ENCODE measurements at places on chromosomes 7 and 10.

DNA sequence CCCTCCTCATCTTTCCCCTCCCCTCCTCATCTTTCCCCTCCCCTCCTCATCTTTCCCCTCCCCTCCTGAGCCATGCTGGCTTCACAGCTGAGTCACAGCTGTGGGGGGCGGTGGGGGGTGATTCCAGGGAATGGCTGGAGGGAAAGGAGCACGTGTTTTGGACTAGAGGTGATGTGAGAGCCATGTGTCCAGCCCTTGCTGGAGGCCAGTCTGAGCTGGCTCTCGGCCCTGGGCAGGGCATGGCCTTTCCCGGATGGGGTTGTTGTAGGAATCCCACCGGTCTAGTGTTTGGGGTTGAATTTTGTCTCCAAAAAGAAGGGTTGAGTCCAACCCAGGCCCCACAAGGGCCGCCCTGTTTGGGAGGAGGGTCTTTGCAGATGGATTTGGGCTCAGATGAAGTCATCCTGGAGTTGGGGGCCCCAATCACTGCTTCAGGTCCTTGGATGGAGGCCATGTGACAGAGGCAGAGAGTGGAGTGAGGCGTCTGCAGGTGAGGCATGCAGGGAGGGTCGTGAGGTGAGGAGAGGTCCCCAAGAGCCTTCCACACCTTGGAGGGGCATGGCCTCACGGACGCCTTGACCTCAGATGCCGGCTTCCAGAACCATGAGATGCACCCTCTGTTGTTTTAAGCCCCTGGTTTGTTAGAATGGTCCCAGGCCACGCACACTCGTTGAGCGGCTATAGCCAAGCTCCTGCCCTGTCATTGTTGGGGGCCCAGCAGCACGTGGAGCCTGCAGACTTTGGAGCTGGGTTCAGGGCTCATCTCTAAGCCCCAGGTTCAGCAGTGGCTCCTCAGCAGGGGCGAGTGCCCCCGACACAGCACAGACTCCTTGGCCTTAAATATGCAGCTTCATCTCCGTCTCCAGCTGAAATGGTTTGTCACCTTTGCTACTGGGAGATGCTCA, 101.6 kb downstream of the DNAJB6 start:
- no peak for DNase-seq

DNA sequence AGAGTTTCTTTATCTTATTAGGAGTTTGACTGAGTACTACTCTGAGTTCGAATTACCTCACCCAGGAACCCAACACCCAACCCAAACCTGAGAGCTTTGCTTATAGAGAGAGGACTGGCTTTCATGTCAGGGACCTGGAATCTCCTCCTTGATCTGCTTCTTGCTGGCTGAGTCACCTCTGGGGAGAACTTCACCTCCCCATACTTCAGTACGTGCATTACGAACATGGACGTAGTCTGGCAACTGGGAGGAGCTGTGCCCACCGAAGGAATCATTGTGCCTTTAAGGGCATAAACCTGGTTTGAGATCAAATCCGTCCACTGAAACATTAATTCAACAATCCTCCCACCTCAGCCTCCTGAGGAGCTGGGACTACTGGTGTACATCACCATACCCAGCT, 12.2 kb upstream of the PSAP start:
- no peak for DNase-seq

DNA sequence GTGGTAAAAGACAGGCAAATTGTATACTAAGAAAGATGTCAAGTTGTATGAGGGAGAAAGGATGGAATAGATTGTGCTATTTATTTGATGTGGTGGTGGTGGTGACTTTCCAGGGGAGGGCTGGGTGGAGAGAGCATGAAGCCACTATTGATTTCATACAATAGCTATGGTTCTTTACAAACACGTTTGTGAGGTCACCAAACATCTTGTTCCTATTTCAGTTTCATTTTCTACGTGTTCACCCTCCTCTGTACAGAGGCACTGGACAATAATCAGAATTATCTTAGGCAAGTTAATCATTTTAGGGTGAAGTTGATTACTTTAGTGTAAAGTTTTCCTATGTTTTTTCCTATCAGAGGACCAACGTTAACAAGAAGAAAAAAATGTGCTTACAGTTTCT, 10.3 kb upstream of the CNTNAP2 start:
- no peak for DNase-seq

DNA sequence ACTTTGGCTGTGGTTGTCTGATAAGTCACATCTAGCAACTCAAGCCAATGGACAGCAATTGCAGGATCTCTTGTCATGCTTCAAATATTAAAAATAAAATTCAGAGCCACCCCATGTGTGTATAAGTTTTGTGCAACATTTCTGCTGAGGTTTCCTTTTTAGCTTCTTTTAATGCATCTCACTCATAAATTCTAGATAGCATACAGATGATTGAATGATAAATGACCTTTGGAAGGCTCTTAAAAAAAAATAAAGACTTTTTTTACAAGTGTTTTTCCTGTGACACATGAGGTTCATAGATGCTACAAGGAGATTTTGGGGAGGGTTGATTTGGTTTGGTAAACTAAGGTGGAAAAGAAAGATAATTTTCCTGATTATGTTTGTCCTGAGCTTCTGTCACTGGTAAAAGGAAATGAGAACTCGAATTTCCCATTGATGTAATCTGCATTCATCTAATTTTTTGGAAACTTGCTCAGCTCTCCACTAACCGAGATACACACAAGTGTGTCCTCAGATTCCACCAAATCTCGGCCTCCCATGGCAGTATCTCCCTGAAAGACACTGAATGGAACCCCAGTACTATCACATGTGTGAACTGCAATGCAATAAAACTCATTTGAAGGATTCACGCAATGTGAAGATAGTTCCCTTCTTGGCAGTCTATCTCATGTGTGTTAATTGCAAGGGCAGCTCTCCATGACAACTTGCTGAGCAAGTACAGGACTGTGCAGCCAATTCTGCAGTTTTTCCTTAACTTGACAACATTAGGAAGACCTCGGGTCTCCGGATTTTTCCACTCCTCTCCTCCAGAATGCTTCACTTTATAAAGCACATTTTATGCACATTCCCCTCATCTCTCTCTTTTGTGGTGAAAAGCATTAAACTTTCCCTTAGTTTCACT, 185.4 kb upstream of the PFKP start:
- DNase-seq: no peak

DNA sequence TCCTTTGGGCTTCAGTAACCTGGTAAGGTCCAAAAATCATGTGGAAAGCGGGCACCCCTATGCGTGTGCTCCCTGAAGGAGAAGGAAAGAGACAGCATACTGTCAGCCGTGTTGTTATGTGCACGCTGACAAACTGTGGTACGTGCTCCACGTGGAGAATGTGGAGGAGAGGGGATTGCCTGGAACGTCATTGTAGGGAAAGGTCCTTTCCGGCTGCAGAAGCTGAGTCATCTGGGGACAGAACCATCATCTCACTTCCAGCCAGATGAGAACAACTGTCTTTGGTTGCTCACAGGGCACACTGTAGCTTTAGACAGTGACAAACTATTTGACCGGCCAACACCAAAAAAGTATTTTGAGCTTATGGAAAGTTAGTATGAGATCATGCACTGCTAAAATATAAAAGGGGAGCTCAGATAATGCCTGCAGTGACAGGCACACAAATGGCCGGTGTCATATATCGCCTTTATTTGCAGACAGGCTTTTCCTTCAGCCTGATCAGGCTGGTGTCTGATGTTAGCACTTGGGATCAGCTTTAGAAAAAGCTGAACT, 38.8 kb upstream of the GRB10 start:
- no peak for DNase-seq

DNA sequence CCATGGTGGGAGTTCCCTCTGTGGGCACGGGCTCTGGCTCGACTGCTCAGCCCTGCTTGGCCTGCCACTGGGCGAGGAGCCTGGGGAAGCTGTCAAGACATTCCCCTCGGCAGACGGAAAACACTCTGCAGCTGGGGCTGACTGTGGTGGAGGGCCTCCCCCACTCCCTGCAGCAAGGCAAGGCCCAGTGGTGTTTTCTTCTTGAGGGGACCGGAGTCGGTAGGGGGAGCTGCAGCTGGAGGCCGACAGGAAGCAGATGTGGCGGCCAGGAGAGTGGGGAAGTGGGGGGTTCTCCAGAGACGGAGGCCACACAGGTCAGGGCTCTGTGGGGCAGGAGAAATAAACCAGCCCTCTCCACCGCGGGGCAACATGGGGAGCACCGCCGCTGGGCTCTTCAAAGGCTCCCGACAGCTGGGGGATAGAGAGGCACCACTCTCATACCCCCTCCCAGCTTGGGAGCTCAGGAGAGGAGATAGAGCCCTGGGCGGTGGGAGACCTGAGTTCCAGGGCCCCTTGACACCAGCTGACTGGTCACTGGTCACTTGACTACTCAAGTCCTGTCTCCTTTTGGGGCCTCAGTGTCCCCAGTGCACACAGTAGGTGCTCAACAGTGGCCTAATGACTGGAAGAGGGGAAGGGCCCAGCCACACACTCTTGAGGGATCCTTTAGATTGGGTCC, 43.4 kb downstream of the PPIF start:
- no peak for DNase-seq

- DNase-seq: no peak
Observed at GRCh38 chr10:86348321-86349210, 18.0 kb downstream of the GRID1 start.

DNA sequence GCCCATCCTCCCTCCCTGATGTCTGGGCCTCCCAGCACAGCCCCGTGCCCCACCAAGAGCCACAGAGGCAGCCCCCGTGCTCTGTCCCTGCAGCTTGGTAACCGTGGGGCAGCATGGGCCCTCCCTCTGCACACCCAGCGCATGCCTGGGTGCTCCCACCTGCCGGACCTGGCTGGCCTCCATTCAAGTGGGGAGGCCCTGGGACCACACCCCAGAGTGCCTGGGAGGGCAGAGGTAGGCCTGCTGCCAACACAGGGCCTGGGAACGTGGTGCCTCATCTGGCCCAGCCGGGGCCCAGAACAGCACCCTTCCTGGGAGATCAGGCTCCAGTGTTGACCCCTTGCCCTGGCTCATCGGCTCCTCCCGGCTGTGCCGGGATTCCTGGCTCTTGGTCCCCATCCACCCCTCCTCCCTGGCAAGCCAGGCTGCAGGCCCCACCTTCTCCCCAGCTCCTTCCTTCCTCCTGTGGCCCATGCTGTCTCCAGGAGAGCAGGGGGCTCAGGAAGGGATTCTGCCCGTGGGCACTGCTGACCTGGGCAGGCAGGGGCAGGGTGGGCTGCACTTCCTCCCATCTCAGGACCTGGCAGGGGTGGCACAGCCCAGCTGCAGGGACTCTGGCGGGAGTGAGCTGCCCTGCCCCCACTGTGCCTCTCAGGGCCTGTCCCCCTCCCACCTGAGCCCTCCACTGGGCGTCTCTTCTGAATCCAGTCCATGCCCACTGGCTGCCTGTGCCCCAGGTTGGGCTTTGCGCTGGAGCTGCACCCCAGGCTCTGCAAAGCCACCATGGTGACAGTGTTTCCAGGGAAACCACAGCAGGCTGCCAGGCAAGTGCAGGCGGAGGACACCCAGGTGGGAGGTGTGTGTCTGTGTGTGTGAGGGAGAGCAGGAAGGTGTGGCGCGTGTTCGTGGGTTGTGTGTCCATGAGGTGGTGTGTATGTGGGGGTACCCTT, 32.6 kb downstream of the PWWP2B start:
- DNase-seq: no peak

GRCh38 chr7:56188823-56189346, 72.7 kb upstream of the NUPR2 start:
- DNase-seq: no peak

DNA sequence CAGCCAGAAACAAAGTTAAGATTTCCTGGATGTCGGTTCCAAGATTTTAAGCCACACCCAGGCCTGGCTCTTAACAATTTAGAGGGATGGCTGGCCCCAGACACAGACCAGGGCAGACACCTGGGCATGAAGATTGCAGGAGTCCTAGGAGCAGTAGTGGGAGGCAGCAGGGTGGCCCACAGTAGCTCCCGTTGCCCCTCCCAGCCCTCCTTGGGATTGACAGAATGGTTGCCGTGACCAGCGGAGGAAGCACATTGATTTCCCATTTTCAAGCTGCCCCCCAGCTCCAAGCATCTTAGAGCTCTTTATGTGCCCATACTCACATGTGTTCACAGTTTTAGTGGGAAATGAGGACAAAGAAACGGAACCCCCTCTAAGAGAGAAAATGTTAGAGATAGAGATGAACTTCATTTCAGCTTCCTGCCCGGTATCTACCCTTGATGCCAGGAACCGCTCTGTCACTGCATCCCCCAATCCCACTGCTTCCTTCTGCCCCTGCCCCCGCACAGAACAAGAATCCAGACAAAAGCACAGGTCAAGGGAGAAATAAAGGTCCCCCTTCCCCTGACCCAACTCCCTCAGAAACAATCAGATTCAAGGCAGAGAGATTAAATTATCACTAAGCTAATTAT, 101.1 kb downstream of the PLXNA4 start:
- DNase-seq: no peak

GRCh38 chr7:43560742-43561330, 22.1 kb upstream of the STK17A start:
- no peak for DNase-seq

DNA sequence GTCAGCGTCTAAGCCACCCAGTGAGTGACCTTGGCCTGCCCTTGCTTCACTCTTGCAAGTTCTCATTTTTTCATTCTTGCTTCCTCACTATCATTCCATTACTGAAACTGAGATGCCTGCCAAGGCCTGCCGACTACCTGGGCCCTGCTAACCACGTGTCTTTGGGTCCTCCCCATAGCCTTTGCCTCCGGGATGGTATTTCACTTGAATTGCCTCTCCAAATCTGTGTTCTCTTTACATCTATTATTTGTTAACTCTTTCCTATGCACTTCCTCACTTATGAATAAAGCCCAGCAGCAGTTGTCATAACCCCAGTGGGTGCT, 234.6 kb downstream of the SNX10 start:
- no peak for DNase-seq

- DNase-seq: no peak
Observed at GRCh38 chr10:561721-562120, 127.7 kb downstream of the DIP2C start.

DNA sequence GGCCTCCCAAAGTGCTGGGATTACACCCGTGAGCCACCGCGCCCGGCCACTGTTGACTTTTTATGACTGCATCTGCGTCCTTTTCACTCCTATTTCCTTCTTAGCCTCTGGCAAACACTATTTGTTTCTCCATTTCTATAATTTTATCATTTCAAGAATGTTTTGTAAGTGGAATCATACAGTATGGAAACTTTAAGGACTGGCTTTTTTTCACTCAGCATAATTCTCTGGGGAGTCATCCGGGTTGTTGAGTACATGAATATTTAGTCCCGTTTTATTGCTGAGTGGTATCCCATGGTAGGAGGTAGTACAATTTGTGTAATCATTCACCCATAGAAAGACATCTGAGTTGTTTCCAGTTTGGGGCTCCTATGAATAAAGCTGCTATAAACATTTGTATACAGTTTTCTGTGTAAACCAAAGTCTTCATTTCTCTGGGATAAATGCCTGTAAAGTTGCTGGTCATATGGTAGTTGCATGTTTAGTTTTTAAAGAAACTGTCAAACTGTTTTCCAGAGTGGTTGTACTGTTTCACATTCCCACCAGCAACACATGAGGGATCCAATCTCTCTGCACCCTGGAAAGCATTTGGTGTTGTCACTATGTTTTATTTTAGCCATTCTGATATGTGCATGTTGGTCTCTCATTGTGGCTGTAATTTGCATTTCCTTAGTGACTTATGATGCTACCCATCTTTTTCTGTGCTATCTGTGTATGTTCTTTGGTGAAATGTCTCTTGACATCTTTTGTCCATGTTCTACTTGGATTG, 139.6 kb upstream of the EEPD1 start:
- no peak for DNase-seq

All from T-helper 1 cell (primary cell).